ENCODE measurements at places on chromosomes 5 and 9.
A peak's percentile ranks its signal among the peaks of the same experiment; 100 is the strongest.

GRCh38 chr5:174616036-174616435 is 108.3 kb upstream of the MSX2 start:
- DNase-seq: no peak

DNA sequence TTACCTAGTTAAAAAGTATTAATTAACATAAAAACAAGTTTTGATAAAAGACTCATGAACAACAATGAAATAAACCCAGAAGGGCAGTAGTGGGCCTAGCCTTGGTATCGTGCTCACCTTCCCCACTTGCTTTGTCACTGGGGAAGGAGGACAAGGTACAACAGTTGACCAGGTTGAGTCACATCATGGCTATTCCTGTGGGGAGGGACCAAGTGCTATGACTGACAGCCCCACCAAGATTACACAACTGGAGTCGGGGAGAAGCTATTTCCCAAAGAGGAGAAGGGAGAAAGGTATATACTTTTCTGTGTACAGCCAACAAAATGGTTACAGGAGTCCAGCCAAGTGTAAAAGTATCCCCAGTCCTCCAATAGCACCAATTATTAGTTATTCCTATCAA is 251.3 kb upstream of the RFX3 start:
- DNase-seq: no peak

- no peak for DNase-seq
Measured at GRCh38 chr9:121141706-121142105, 60.0 kb downstream of the RAB14 start.

GRCh38 chr9:87147839-87148238 is 200.5 kb upstream of the GAS1 start:
- DNase-seq: no peak

DNA sequence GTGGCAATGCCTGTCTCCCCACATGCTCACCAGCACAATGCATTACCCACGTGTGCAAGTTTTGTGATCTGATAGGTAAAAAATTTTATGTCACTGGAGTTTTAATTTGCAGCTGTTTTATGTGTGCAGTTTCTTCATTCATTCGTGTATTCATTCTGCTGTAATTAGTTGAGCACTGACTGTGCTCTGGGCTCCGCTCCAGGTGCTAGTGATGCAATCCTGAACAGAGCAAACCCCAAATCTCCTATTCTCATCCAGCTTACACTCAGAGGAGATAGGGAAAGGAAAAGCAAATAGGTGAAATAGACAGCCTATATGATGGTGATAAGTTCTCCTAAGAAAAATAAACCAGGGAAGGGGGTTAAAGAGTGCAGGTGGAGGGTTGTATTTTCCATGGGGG is 148.4 kb downstream of the TENT4A start:
- no peak for DNase-seq

- no peak for DNase-seq
Measured at GRCh38 chr5:102582696-102583095, 83.9 kb upstream of the SLCO6A1 start.

DNA sequence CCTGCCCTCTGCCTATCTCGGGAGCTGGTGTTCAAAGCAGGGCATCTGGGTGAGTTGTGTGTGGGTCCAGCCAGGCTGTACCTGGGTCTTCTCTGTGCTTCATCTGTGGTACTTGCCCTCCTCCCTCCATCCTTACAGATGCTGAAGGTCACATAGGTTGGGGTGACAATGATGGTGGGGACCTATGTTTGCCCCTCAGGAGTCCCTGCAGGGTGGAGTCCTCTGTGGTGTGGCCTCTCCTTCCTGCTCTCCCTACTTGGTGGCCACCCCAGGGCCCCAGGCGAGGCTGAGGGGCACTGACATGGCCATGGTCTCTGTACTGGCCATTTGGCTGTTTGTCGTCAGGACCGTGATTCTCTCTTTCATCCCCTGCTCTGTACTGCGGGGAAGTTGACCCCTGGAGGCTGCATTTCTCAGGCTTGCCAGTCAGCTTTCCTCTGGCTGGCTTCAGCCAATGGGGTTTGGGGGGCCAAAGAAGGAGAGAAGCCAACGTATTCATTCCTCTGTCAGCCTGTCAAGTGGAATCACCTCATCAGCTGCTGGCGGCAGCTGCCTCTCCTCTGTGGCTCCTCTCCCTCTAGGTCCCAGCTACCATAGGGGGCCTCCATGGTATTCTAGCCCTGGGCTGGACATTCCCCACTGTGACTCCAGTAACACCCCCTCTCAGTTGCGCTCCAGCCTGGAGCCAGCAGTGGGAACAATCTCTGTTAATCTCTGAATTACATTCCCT is 4.6 kb downstream of the DCANP1 start:
- DNase-seq: no peak

DNA sequence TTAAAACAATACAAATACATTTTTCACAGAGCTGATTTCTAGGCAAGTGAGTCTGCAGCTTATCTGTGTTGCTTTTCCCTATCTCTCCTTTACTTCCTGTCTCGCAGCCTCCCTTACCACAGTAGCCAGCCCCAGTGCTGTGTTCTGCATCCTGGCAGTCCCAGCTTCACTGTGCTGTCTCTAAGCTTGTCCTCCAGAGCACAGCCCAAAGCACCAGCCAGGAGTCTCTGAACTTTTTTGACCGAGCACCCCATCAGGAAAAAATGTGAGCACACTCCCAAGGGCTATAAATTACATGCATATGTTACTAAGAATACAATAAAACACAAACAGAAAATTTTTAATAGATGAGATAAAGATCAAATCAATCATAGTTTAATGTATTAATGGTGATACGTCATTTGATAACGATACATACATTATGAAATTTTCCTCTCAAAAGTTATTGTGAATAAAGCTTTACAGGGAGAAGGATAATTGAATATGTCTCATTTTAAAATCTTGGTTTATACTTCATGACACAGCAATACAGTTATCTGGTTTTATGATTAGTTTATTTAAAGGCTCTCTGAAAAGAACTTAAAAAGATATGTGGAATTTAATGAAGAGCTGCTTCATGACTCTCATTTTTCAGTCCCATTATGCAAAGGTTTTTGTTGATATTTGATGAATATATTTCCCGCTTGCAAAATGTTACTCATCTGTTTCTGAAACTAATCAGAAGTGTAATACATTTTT is 7.3 kb upstream of the RHOBTB3 start:
- DNase-seq: no peak

GRCh38 chr9:4196886-4197285 is 103.0 kb downstream of the GLIS3 start:
- no peak for DNase-seq

GRCh38 chr9:31210978-31211570 is 1173.4 kb upstream of the ACO1 start:
- DNase-seq: peak; percentile 6

GRCh38 chr5:1540166-1540565 is 16.4 kb upstream of the LPCAT1 start:
- DNase-seq: no peak

- no peak for DNase-seq
Measured at GRCh38 chr5:34503379-34504253, 152.5 kb upstream of the RAI14 start.

- no peak for DNase-seq
Measured at GRCh38 chr9:91891915-91892314, 58.1 kb downstream of the ROR2 start.

GRCh38 chr5:37966291-37966690 is 126.5 kb upstream of the GDNF start:
- no peak for DNase-seq

DNA sequence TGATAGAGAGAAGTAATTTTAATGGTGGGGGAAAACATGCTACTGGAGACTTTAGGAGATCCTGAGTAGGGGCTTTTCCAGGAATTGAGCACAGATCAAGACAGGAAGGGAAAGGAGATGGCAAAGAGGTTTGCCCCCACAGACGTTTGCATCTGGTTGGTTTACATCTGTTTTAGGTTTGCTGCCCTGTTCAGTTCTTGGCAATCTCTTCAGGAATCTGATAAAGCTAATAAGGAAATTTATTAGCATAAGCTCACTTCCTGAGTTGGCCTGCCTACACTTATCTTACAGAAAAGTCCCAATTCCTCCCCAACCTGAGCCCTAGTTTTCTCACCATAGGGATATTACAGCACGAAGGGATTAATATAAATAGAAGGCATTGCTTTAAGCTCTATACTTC is 3.4 kb upstream of the CFAP95 start:
- DNase-seq: no peak

GRCh38 chr5:18602402-18602801 is 968.1 kb downstream of the TAF11L14 start:
- no peak for DNase-seq

GRCh38 chr5:89293810-89294209 is 410.8 kb upstream of the MEF2C start:
- DNase-seq: no peak

- DNase-seq: no peak
Measured at GRCh38 chr5:115471345-115472063, 73.1 kb downstream of the FEM1C start.

DNA sequence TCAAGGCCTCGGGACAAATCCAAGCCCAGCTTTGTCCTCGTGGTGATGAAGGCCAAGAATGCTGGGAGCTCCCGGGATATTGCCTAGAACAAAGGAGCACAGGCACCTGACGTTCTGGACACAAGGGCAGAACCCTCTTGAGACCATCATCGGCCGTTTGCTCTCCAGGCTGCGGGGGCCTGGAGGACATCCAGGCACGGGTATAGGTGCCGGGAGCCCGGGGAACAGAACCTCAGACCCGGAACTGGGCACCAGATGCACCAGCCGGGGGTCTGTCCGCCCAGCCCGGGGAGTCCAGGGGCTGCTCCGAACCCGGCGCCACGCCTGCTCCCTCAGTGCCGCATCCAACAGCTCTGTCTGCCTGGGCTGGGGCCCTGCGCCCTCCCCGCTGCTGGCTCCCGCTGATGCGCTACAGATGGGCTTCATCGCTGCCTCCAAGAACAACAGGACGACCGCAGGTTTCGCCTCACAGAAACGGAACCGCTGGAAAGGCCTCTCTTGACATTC is 88.0 kb downstream of the ADAMTS2 start:
- DNase-seq: no peak

Data from stimulated activated CD4-positive, alpha-beta T cell treated with anti-CD3 and anti-CD28 coated beads, TNF-alpha, amount 100 ng/mL, for 1 hour (primary cell).